ENCODE measurements at places on chromosomes 6 and 20.
A peak's percentile ranks its signal among the peaks of the same experiment; 100 is the strongest.

- DNase-seq = no peak
These were observed 54.0 kb downstream of the STK4 start for GRCh38 chr20:45020236-45020886.

DNA sequence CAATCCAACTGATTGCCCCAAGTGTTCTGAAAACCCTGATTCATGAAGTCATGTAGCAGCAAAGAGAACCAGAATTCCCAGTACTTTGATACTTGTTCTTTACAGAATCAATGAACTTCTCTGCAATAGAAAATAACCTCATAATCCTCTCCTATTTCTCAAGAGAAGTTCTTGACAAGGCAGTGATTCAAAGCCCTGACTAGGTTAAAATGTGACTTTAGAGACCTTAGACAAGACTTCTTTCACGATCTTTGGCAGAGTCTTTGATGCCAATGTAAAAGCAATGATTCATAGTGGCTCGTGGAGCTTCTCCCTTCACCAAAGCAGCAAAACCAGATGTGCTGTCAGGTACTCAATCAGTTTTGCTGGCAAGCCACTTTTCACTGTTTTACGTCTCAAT is 95.2 kb downstream of the CDK19 start:
- DNase-seq = no peak

DNA sequence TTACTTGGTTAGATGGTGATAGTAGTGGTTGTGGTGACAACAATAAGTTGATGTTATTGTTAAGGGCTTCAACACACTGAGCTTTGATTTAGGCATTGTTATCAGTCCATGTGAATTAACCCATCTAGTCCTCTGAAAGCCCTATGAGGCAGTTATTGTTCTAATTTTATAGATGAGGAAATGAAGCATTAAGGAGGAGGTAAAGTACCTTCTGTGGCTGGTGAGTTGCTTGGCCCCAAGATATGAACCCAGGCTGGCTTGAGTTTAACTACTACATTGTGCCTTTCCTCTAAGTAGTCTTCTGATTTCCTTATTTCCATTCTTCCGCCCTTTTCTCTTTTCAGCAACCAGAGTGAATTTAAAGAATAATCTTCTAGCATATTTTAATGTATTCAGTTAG is 81.7 kb downstream of the QKI start:
- no peak for DNase-seq

GRCh38 chr6:139868576-139868975 is 494.1 kb upstream of the CITED2 start:
- no peak for DNase-seq

DNA sequence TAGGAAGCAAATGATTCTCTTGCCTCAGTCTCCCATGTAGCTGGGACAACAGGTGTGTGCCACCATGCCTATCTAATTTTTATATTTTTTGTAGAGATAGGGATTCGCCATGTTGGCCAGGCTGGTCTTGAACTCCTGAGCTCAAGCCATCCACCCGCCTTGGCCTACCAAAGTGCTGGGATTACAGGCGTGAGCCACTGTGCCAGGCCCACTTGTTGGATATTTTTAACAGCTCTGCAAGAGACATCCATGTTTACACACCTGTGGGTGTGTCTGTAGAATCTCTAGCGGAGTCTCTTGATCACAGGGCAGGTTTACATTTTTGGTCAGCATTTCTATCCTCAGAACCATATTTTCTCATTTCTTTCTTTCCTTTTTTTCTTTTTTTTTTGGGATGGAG is 53.1 kb upstream of the ZFP64 start:
- no peak for DNase-seq

DNA sequence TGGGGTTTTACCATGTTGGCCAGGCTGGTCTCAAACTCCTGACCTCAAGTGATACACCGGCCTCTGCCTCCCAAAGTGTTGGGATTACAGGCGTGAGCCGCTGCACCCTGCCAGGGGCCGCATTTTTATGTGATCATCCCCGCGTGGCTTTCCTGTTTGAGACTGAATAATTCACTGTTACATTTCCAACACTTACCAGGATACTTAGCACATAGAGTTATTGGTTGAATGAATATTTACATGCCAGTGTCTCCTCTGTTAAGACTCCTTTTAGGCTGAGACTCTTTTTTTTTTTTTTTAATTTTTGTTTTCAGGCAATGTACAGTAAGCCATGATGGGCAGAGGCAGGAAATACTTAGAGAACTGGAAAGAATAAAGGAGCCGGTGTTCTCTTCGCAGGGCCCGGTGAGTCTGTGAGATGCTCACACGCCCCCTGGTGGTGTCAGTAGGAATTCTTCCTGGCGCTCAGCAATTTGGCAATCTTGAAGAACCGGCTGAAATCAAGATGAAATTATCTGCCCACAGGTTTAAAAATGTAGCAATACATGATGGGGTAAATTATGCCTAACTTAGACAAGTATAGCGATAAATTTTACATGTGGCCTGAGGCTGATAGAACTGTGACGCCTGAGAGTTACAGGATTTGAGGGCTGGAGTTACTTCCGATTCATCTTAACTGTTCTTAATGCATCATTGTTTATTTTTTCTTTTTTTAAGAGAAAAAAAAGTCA is 7.6 kb upstream of the RNF114 start:
- DNase-seq = peak; percentile 77

- no peak for DNase-seq
These were observed 43.9 kb downstream of the PLCB1 start for GRCh38 chr20:8175741-8176675.

- no peak for DNase-seq
These were observed 1.8 kb downstream of the EPB41L2 start for GRCh38 chr6:131061041-131061750.

GRCh38 chr6:157613011-157613522 is 210.0 kb upstream of the SNX9 start:
- peak; percentile 79 for DNase-seq

DNA sequence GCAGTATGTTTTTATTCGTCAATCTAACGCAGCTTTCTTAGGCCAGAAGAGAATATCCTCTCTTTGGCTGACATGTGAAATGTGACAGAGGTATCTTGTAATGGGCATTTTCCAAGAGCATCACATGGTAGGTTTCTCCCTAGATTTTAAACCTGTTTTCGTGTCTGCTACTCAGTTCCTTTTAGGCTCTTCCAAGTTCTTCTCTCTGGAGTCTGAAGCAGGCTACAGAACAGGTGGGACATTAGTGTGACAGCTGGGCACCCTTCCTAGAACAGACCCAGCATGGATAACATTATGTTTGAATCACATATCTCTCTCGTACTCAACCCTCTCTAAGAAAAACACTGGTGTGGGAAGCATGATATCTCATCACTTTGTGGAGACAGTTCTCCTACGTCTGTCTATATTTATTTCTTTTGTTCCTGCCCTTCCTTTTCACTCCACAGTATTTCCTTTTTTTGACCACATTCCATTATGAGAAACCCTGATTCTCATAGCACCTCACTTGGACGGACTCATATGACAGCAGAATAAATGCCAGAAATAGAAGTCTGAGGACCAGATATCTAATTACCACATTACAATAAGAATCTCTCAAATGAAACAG is 263.4 kb downstream of the NKAIN2 start:
- no peak for DNase-seq

DNA sequence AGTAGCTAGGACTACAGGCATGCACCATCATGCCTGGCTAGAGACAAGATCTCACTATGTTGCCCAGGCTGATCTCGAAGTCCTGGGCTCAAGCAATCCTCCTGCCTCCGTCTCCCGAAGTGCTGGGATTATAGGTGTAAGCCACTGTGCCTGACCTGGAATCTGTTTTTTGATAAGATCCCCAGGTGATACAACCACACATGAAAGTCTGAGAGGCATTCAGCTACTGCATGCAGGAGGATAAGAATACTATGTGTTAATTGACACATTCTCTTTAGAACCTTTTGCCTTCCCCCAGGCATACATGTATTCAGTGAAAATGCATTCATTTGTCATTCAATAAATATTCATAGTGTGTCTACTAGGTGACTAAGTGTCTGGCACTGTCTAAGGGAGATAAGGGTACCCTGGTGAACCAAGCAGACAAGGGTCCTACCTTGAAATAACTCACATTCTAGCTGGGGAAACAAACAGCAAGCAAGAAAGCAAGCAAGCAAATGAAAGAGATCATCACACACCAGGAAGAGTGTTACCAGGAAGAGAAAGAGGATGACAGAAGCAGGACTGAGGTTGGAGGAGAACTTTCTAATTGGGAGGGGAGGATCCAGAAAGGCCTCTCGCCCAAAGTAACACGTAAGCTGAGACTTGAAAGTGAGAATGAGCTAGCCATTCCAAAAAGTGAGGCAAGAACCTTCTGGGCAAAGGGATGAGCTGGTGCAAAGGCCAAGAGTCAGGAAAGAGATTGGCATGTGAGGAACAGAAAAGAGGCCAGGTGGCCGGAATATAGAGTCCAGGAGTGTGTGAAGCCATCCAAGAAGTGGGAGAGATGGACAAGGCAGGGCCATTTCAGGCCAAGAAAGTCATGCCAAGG is 6.5 kb downstream of the GFOD1 start:
- DNase-seq = peak; percentile 14

DNA sequence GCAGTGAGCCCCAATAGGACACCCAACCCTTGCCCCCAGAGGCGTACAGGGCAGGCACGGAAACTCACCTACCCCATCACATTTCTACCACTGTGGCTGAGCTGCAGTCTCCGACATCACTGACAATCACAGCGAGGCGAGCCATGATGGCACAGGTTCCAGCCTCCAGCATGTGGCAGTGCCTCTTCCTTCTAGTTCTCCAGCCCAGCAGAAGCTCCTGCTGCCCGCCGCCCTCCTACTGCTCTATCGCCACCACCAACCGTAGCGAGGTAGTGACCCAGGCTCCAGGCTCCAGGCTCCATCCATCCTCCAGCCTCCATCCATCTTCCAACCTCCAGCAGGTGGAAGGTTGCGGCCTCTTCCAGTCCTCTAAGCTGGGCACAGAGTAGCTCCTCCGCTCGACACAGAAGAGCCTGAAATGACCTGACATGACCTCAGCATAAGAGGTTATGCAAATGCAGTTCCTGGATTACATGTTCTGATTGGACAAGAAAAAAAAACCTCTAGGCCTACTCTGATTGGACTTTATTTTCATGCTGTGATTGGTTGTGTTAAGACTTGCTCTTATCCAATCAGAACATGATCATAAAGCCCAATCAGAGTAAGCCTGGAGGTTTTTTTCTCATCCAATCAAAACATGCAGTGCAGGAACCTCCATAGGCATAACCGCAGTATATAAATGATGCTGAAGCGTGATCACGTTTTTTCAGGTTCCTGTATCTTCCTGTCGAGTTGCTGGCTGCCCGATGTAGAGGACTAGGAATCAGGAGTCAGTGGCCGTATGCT is 438.9 kb upstream of the ZNF337 start:
- DNase-seq = peak; percentile 2

DNA sequence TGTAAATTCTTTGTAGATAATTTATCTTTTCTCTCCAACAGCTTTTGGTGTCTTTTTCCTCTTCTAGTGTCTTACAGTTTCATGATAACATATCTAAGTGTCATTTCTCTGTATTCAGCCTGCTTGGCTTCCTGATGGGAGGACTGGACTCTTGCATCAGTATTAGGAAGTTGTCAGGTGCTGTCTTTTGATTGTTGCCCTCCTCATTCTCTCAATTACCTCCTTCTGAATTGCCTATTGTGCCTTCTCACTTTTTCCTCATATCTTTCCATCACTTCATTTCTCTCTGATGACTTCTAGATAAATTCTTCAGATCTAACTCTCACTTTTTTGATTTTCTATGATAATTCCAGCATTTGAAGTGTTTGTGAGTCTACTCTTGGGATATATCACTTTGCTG is 154.4 kb upstream of the MLIP start:
- DNase-seq = no peak

GRCh38 chr20:3632311-3633004 is 30.7 kb downstream of the GFRA4 start:
- no peak for DNase-seq

DNA sequence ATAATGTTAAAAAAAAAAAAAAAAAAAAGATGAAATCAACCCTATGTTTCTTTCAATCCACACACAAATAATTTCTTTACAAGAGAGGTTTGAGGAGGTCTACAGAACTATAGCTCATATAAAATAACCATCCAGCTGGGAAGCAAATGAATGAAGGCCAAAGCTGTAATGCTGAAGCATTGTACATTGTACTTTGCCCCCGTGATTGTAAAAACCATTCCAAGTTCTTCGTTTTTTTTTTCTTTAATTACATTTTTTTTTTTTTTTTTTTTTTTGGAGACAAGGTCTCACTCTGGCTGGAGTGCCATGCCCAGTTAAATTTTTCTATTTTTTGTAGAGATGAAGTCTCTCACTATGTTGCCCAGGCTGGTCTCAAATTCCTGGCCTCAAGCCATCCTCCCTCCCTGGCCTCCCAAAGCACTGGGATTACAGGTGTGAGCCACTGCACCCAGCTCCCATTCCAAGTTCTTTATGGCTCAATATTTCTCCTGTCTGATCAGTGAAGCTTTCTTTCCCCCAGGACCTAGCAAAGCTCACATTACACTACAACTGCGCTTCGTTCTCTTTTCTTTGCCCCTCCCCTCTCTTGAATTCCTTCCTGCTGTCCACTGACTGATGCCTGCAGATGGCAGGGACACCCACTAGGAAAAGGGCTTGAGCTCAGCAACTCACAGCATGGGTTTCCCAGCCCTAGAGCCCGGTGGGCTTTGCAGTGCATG is 53.0 kb upstream of the NOP56 start:
- no peak for DNase-seq

- no peak for DNase-seq
These were observed 689.6 kb downstream of the DHX35 start for GRCh38 chr20:39651645-39652325.

DNA sequence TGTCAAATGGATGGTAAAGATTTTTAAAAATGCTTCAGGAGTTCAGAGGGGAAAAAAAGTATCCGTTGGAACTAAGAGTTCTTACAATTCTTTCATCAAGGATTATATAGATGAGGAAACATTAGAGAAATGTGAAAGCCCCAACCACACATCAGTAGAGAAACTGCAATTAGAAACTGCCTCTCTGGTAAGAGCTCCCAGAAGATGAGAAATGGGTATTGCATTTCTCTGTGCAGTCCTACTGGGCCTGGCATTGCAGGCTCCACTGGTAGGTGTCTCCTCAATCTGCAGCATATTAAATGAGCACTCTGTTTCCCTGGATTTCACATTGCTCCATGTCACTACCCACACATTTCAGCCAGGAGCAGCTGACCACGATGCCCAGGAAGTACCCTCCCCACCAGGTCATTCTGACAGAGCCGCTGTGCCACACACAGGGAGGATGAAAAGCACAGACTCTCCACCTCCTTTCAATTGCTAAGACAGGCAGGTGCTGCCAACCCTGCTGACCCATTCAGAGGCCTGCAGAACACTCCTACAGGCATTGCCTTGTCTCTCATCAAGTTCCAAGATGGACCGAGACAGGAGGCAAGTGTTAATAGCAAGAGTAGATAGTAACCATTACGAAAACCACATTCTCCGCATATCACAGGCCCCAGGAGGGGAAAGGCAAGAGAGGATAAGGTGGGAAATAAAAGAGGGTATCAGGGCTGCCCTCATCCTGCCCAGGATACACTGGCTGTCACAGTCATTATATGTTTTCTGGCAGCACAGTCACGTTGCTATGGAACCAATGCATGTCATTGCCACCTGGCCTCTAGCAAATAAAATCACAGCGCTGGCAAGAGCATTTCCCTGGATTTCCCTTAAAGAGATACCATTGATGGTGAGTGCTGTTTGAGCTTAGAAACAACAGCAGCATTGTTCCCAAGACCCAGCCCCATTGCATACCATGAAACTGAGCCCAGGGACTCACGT is 241.7 kb downstream of the ATXN1 start:
- no peak for DNase-seq
